Effector memory CD4-positive, alpha-beta T cell (primary cell): ENCODE measurements at places on chromosomes 2 and 18.

GRCh38 chr18:12376034-12376753, 833 bp downstream of the AFG3L2 start:
- no peak for DNase-seq

GRCh38 chr18:40821596-40822243, 1133.3 kb upstream of the PIK3C3 start:
- no peak for DNase-seq

DNA sequence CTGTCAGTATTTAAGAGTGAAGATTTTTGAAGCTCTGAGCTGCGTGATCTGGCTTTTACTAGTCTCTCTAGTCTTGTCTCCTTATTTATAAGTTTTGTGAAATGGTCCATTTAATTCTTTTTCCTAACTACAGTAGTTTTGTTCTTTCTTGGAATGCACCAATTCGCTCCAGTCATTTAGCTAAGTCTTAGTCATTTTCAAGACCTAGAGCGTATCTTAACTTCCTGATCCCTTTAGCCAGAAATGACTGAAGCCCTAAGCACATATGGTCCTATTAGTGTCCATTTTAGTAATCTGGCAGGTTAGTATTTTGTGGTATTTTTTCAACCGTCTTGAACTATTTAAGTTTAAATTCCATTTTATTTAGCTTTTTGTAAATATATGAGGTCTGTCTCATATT, 3.6 kb downstream of the BIRC6 start:
- no peak for DNase-seq

GRCh38 chr2:95299961-95300360, 2.8 kb downstream of the KCNIP3 start:
- no peak for DNase-seq
